Stimulated activated CD4-positive, alpha-beta T cell treated with anti-CD3 and anti-CD28 coated beads, Interleukin-1b, Interleukin-23, amount 100 ng/mL, for 4 hours (primary cell): ENCODE measurements at places on chromosomes 1 and 21.
A peak's percentile ranks its signal among the peaks of the same experiment; 100 is the strongest.

- no peak for DNase-seq
These were observed 120.6 kb downstream of the KCNJ15 start for GRCh38 chr21:38377165-38378088.

GRCh38 chr1:168050307-168050706, 86.4 kb downstream of the GPR161 start:
- no peak for DNase-seq

DNA sequence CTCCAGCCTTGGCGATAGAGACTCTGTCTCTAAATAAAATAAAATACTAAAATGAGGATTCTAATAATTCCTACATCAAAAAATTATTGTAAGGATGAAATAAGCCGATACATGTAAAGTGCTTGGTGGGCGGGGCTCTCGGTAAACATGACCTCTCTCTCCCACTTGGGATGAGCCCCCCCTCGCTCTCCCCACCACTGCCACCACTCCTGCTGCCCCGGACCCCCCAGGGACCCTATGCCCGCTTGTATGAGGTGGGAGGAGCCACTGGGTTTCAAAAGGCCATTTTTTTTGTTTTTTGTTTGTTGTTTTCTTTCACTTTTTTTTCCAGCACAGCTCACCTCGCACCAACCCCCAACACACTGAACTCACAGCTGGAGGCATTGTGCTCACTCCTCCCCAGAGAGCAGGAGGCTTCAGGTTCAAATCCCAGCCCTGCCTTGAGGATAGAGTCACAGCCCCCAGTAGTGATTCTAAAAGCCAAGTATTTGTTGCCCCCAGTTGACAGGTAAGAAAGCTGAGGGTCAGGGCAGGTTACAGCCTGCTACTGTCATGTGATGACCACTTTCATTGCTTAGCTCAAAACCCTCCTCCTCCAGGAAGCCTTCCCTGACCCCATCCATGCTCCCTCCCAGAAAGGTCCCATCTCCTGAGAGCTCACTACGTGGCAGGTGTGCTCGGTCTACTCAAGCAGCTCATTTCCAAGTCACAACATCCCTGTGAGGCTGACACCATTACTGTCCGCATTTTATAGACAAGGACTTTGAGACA, 4.2 kb downstream of the SDC3 start:
- DNase-seq, result no peak

- DNase-seq, result no peak
These were observed 65.8 kb downstream of the LMO4 start for GRCh38 chr1:87394513-87394912.

DNA sequence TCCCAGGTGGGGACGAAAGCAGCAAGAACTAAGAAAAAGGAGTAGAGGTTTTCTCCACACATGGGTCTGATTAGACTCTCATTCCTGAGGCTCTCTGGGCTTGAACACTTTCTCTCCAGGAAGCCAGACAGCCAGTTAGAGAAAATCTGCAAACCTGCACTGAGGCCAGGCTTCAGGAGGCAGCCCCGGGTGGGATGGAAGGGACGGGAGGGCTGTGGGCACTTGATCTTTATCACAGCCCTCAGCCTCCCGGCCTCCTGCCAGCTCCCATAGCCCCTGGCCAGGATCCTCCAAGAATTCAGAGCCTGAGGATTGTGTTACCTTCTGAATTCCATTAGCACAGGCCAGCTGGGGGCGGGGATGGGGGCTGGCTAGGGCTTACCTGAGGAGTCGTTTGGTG, 40.1 kb downstream of the SERTAD4 start:
- no peak for DNase-seq

DNA sequence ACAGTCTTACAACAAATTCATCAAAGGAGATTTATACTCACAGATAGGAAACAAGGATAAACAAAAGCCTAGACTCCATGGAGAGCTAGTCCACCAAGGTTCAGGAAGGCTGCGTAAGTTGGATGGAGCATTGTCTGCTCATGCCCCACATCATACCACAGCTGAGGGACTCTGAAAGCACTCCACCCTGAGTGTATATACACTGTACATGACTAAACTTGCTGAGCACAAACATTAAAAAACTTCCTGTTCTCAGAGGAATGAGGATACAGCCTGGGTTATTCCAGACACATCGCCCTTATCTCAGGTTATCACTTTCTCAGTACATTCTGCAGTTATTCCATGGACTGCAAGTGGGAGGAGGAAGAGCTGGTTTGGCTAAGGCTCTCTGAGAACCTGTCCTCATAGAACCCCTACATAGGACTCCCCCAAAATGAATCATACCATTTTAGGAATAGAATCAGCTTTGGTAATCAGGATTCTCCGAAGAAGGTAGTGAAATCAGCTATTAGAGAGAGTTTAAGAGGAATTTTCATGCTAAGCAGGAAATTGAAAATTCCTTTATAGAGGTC, 58.0 kb upstream of the PRMT6 start:
- no peak for DNase-seq

DNA sequence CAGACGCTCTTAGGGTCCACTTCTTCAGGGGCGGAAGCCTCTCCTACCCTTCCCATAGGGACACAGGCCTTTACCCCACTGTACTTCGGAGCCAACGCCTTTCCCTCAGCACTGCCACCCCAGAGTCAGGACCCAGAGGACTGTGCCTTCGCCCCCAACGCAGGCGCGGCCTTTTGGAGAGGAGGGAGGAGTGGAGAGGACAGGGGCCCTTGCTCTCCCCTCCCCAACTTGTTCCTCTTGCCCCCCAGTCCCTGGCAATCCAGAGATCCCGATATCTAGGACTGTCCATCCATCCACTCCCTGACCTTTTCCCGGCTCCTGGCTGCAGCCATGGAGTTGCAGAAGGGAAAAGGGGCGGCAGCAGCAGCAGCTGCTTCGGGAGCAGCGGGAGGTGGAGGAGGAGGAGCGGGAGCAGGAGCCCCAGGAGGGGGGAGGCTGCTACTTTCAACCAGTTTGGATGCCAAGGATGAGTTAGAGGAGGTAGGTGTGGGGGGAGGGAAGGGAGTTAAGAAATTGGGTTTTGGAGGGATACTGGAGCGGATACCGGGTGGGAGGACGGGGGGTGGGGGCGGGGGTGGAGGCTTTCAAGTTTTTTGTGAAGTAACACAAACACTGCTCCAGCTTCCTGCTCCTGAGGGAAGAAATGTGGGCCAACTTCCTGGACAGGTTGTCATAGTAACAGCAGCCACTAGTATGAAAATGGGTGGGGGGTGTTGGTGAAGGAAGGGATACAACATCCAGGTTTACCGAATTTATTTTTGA, 636 bp downstream of the INTS3 start:
- peak; percentile 26 for DNase-seq

DNA sequence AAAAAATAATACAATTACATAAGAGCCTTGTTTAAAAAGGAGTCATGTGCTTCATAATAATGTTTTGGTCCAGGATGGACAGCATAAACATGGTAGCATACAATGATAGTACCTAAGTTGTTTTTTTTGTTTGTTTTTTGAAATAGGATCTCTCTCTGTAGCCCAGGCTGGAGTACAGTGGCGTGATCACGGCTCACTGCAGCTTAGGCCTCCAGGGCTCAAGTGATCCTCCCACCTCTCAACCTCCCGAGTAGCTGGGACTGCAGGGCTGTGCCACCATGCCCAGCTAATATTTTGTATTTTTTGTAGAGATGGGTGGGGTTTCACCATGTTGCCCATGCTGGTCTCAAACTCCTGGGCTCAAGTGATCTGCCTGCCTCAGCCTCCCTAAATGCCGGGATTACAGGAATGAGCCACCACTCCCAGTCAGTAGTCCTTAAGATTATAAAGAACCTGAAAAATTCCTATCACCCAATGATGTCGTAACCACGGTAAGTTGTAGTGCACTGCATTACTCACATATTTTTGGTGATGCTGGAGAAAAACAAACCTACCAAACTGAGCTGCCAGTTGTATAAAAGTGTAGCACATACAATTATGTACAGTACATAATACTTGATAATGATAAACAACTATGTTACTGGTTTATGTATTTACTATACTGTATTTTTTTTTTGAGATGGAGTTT, 22.4 kb upstream of the RCOR3 start:
- DNase-seq, result no peak

DNA sequence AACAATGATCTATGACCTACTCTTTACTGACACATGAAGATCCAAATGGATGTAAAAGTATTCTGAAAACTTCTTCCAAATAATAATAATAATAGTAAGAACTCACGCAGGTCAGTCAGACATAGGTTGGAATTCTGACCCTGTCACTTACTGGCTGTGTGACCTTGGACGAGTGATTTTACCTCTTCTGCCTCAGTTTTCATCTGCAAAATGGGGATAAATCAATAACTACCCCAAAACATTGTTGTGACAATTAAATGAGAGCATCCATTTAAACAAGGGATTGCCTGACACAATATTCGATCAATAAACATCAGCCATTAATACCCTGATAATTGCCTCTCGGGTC, 556 bp downstream of the MECR start:
- DNase-seq, result no peak

- DNase-seq, result no peak
These were observed 13.0 kb upstream of the SLC6A9 start for GRCh38 chr1:44044071-44044801.

GRCh38 chr1:90474158-90474557, 242.9 kb downstream of the BARHL2 start:
- no peak for DNase-seq

DNA sequence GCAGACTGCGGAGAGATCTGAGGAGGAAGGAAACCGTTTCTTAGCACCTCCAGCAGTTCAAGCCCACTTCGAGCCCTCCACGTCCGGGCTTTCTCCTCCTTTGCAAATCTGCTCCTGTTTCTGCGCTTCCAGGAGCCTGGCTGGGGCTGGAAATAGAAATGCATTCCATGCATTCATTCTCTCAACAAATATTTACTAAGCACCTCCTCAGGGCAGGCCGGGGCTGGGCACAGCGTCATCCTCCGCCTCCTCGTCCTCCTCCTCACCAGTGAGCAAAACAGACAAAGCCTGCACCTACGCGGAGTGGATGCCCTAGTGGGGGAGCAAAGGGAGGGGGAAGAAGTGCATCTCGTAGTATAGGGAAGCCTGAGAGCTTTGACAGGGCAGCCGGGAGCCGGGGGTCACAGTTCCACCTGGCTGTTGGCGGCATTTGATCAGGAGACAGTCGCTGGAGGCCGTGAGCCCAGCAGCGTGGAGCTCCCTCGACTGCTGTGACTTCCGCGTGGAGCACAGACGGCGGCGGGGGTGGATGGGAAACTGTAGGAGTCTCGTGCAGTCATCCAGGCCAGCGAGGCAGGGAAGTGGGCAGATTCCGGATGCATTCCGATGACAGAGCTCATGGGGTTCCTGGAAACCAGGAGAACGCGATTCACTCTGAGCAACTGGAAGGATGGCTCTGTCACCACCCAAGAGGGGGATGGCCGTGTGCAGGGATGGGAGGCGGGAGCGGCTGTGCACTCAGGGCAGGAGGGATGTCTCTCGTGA, 93.5 kb downstream of the SIK1 start:
- no peak for DNase-seq

- DNase-seq, result no peak
These were observed 114.3 kb upstream of the RUNX1 start for GRCh38 chr21:35163411-35163810.

- no peak for DNase-seq
These were observed 69.4 kb upstream of the VAV3 start for GRCh38 chr1:108034396-108034795.

DNA sequence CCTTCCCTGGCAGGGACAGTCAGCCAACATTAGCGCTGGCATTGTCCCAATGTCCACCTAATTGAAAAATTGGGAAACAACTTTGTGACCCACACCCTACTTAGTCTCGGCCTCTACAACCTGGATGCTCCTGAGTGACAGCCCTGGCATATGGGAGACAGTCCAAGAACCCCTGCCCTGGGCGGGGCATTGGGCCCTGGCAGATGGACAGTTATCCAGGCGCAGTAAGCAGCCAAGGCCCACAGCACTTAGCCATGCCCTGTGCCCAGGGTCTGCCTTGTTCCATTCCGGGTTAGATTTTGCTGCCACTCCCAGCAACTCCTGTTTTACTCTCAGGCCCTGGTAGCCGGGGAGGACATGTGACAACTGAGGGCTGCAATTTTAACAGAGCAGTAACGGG, 50.3 kb downstream of the NFASC start:
- no peak for DNase-seq
